ENCODE measurements at places on chromosomes 11 and 22.

DNA sequence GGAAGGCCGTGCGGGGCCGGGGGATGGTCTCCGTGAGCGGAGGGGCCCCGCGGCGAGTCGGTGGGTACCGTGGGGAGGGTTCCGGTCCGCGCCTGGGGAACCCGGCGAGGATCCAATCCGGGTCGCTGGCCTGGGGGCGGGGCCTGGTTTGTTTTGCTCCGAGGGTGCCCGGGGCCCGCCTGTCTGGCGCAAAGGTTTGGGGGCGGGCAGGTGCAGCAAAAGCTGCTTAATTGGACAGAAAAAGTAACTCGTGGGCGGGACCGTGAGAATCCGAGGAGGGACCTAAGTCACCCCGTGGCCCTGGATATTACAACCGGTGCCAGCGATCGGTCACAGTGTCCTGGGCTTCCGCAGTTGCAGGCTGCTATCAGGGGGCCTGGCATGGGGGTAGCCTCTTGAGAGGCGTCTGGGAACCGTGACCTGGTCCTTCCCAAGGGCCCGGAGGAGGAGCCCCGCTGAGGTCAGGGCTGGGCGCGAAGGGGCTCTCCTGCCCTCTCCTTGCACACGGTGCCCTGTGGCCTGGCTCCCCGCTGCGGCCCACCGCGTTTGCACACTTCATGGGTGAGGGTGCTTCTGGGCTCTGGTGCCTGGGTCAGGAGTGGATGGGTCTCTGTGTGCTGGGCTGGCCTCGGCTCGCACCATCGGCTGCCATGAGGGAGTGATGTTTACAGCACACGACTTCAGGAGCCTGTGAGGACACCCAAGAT lies 1.4 kb downstream of the PNPLA2 start:
- peak; percentile 48 for DNase-seq

- DNase-seq, result no peak
Measured at GRCh38 chr11:18459634-18460033, 4.0 kb downstream of the LDHAL6A start.

DNA sequence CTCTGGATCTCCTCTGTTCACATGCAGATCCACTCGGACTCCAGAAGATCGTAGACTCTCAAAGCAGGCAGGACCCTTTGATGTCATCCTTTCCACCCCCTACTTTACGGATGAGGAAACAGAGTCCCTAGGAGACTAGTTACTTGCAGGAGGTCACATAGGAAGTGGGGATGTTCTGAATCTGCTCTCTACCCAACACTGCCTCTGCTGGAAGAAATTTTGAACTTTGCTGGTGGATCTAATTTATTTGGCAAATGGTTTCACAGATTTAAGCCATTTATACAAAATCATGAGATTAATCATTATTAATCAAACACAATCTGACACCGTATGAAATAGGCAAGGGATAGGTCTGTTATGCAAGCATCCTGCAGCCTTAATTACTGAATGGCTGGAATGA lies 55.0 kb upstream of the USP47 start:
- DNase-seq, result no peak

DNA sequence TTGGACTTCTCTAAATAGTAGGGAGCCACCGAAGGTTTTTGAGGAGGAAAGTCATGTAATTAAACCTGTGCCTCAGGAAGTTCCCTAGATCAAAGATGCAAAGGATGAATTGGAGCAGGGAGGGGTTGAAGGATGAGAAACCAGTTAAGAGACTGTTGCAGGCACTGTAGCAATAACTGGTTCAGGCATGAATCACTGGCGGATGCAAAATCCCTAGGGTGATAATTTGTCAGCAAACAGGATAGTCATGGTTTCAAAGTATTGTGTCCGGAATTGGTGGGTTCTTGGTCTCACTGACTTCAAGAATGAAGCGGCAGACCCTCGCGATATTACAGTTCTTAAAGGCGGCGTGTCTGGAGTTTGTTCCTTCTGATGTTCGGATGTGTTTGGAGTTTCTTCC lies 19.9 kb downstream of the TRIOBP start:
- DNase-seq, result no peak

GRCh38 chr11:59954219-59954847 lies 9.5 kb upstream of the OOSP4A start:
- no peak for DNase-seq

GRCh38 chr11:112175599-112175952 lies 264 bp downstream of the BCO2 start:
- no peak for DNase-seq

GRCh38 chr11:7501894-7502293 lies 11.9 kb upstream of the PPFIBP2 start:
- no peak for DNase-seq

- DNase-seq, result peak; percentile 33
Measured at GRCh38 chr22:42473484-42474193, 41.4 kb upstream of the NFAM1 start.

GRCh38 chr11:27158456-27159334 lies 118.1 kb downstream of the BBOX1 start:
- peak; percentile 20 for DNase-seq

- no peak for DNase-seq
Measured at GRCh38 chr11:119584193-119585042, 144.6 kb downstream of the NECTIN1 start.

DNA sequence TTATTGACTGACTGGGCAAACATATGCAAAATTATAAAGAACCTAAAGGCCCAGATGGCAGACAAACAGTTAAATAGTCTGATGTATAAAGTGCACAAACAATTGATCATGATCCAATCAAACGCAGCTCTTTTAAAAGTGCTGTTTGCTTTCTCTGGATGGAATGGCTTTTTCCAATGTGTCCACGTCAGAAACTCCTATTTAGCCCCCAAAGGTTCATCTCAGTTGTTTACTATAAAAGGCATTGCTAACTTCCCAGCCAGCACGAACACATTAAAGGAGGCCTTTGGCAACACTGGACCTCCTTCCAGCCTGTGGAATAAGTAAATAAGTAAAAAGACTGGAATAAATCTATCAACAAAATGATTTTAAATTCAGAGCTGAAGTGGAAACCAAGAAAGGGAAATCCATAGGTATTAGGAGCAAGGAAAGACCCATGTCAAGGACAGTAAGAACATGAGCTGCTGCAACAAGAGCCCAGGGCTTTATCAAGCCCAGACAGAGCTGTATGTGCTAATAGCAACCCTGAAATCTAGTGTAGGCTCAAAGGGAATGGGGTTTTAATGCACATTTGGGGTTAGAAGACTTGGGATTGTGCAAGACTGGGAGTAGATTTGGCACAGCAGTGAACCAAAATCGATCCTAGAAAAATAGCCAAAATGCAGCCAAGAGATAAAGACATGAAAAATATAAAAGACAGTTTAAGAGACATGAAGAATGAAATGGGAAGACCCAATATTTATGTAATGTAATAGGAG lies 105.4 kb downstream of the EFCAB6 start:
- no peak for DNase-seq

DNA sequence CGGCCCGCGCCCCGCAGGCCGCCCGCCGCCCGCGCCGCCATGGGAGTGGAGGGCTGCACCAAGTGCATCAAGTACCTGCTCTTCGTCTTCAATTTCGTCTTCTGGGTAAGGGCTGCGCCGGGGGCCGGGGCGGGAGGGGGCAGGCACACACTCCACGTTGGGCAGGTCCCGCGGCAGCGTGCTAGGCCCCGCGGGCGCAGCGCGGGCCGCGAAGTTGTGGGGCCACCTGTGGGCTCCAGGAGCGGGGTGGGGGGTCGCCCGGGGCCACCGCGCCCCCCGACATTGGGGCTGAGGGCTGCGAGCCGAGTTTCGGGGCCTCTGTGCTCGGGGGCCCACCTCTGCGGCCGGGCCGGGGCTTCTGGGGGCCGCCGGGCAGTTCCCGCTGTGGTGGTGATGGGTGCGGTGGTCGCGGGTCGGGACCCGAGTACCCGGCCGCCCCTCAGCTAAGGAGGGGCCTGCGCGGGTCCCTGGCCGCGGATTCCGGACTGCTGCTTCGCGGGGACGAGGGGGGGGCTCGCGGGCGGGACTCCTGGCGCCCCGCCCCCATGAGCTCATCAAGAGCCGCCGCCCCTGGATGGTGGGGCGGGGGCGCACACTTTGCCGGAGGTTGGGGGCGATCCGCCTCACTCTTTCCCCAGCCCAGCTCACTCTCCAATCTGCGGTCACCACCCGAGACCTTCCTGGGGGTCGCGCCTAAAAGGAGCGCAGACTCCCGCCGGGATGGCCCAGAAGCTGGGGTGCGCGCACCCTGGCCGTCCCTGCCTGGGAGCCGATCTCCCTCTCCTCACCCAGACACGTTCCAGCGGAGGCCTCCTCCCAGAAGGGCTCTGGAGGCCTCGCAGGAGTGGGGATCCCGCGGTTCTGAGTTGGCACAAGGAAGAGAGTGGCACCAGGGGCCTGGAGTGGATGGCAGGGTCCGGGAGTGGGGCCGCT lies 667 bp downstream of the CD81 start:
- no peak for DNase-seq

DNA sequence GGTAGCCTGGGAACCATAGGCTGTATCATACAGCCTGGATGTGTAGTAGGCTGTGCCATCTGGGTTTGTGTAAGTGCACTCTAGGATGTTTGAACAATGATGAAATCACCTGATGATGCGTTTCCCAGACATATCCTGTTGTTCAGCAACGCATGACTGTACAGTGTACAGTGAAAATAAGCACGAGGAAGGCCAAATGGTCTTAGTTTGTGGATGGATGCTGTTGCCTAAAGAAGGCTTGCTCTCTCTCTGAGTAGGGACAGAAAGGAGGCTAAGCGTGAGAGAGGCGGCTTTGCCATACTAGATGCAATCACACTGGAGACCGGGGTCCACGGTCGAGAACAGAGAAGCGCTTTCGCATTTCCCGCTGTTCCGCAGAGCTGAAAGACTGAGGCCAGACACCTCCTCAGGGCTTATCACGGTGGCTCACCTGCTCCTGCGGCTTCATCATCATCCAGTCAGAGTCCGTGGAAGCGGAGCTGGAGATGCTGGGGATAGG lies 27.6 kb upstream of the APLP2 start:
- DNase-seq, result peak; percentile 60

- no peak for DNase-seq
Measured at GRCh38 chr11:115214644-115215234, 289.5 kb downstream of the CADM1 start.

DNA sequence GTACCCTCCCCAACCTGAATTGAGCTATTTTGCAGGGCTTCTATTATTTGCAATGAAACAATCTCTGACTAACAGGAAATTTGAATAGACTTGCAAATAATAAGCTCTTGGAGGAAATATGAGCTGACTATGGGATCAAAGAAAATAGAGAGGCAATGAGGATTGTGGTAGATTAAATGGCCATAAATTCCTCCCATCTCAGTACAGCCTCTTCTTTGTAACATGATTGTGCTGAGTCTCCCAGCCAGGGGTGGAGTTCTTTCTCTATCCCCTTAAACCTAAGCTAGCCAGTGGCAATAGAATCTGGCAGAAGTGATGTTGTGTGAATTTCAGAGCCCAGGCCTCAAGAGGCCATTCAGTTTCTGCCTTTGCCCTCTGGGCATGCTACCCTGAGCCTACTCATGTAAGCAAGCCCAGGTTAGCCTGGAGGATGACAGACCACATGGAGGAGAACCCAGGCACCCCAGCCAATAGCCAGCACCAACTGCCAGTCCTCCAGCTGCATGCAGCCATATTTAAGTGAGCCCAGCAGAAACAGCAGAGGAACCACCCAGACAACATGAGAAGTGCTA lies 86.8 kb upstream of the TP53I11 start:
- no peak for DNase-seq

GRCh38 chr22:19981961-19982920 lies 34.4 kb downstream of the ARVCF start:
- no peak for DNase-seq

- no peak for DNase-seq
Measured at GRCh38 chr11:58591659-58592058, 12.8 kb downstream of the ZFP91 start.

GRCh38 chr11:95499516-95500135 lies 268.6 kb upstream of the SESN3 start:
- no peak for DNase-seq

- no peak for DNase-seq
Measured at GRCh38 chr11:97463891-97464290, 1074.1 kb downstream of the JRKL start.

GRCh38 chr22:27795053-27795452 lies 6.5 kb downstream of the MN1 start:
- no peak for DNase-seq

- DNase-seq, result no peak
Measured at GRCh38 chr11:83364500-83365045, 78.4 kb upstream of the CCDC90B start.

- DNase-seq, result no peak
Measured at GRCh38 chr11:9689721-9690120, 25.8 kb downstream of the SWAP70 start.

Measured in SHP77 (cell line).